Panc1 (cell line): ENCODE measurements at places on chromosomes 11 and 22. TPM values are rescaled to one million over a fixed set of nuclear protein-coding genes. Genes with fewer than 3 reads are reported as not detected.

Gene DNAJC24
- 15.7 TPM for total RNA-seq

Gene FOLH1
- total RNA-seq, result 0.98 TPM

Gene NUDT22
- 98.8 TPM for total RNA-seq

Gene PHOX2A
- not detected for total RNA-seq

Gene RBMXL2
- total RNA-seq, result 0.10 TPM

Gene TYR
- total RNA-seq, result not detected

Gene KRTAP5-6
- not detected for total RNA-seq

Gene ARHGAP8
- total RNA-seq, result 9.2 TPM

Gene SCN2B
- not detected for total RNA-seq

Gene CD3E
- total RNA-seq, result 0.51 TPM

Gene EXPH5
- 0.85 TPM for total RNA-seq

Gene GGT5
- total RNA-seq, result 3.6 TPM

Gene DTX4
- 0.21 TPM for total RNA-seq

Gene LRRC74B
- total RNA-seq, result not detected

Gene SLC29A2
- total RNA-seq, result 28.3 TPM

Gene SPDYC
- total RNA-seq, result not detected

Gene INS
- total RNA-seq, result not detected

Gene OR4D5
- not detected for total RNA-seq
